ENCODE measurements at places on chromosomes 11 and 22.

DNA sequence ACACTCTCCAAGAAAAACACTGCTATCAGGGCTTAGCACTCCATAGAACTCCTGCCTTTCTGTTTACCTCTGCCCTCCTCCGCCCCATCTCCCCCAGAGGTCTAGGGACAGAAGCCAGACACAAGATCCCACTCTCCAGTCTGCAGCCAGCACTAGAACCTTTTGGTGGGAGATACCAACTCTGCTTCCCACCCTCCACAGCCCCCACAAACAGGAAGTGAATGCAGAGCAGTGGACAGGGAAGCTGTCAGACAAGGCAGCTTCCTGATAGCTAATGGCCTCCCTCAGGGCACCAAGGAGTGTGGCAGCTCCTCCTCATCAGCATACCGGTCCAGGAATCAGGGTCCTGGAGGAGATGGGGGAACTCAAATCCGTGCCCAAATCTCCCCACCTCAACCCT lies 5.1 kb downstream of the SCN4B start:
- DNase-seq, result no peak

GRCh38 chr11:73410627-73411026 lies 34.4 kb downstream of the RELT start:
- DNase-seq, result no peak

DNA sequence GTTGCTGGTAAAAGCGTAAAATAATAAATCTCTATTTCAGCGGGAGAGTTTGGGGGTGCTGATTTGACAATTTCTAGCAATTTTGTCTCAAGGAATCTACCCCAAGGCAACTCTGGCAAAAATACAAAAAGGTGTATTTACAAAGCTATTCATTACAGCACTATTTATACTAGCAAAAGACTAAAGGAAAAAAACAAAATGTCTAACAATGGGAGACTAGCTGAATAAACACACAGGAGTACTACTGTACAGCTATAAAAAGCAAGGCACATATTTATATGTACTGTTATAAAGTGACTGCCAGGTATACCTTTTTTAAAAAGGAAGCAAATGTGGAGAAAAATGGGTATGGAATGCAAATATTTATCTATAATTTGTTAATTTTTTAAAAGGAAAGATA lies 32.7 kb downstream of the SLC35F2 start:
- no peak for DNase-seq

GRCh38 chr22:36162127-36163034 lies 1.8 kb upstream of the APOL3 start:
- peak; percentile 91 for DNase-seq

DNA sequence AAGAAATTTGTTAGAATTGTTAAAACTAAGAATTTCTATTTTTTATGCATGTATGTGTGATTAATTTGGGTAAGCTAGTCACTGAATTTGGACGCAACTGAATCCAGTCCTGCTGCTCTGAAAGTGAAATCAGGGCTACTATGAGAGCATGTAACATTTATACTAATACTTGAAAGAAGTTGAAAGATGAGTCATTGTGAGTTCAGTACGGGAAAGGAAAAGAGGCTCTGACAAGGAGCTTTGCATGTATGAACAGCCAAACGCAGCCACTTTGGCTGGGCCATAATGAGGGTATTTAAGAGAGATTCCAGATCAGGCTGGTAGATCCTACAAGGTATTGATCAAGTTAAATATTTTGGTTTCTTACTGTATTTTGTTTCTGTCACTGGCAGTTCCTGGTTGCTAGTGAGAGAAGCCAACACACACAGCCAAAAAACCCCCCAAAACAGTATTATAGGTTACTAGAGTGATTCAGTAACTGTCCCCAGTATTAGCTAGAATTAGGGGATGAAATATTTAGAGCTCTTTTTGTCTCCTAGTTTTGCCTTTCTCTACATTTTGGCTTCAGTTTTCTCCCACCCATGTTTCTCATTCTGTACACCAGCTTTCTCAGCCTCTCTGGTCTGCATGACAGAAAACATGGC lies 14.1 kb downstream of the AASDHPPT start:
- DNase-seq, result no peak

GRCh38 chr11:120914601-120915000 lies 109.3 kb upstream of the TBCEL start:
- DNase-seq, result no peak

GRCh38 chr11:2092956-2093412 lies 46.2 kb downstream of the IGF2 start:
- DNase-seq, result peak; percentile 92

- no peak for DNase-seq
Observed at GRCh38 chr22:22396741-22397291, 111.7 kb downstream of the ZNF280B start.

DNA sequence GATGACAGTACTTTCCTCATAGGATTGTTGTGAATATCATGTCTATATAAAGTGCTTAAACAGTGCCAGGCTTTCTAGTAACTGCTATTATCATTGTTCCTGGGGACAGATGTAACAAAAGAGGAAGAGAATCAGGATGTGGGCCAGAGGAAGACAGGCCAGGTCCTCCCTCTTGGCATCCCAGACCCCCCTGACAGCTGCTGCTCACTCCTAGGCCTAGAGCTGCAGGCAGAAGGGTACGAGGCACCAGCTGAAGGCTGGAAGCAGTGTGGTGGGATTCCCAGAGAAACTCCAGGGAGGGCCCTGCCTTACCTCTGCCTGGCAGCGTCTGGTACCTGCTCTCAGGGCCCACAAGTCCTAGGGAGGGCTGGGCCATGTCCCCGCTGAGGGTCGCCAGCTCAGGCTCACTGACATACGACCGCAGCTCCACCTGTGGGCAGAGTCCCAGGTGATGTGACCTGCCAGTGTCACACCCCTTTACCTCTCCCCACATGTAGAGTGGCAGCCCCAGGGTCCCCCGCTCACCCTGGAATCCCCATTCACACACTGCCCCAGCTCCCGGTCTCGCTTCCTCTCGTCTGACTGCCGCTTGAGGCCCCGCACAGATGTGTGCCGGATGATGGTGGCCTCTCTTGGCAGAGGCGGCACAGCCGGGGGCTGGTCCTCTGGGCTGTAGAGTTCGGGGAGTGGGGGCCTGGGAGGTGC lies 52.2 kb downstream of the C11orf58 start:
- peak; percentile 65 for DNase-seq

DNA sequence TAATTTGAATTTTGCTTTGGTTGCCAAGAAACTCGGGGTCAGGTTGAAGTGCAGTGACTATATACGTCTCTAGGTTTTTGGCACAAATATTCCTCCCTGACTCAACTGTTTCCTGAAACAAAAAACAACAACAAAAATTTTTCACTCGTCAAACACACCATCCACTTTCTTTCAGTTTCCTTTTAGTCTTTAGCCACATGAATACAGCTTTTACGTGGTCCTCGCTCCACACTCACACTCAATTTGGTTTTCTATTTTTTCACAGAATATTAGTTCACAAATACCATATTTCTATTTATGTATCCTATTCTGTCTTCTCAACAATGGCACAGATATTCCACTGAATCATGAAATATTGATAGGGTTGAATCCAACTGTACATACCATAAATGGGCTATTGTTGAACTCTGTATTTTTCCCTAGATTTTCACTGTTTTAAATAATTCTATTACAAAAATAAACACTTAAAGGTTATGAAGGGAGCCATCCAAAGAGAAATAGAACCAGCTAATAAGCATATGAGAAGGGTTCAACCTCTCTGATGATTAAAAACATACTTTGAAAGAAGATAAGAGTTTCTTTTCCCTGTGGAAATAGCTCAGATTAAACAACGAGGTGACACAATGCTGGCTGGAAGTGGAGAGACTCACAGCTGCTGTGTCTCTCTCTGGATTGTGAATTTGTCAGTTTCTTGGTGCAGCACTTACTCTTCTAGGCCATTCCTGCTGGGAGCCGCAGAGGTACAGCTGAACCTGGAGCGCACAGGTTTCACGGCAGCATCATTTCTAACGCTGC lies 5.1 kb upstream of the FBLN1 start:
- DNase-seq, result no peak

DNA sequence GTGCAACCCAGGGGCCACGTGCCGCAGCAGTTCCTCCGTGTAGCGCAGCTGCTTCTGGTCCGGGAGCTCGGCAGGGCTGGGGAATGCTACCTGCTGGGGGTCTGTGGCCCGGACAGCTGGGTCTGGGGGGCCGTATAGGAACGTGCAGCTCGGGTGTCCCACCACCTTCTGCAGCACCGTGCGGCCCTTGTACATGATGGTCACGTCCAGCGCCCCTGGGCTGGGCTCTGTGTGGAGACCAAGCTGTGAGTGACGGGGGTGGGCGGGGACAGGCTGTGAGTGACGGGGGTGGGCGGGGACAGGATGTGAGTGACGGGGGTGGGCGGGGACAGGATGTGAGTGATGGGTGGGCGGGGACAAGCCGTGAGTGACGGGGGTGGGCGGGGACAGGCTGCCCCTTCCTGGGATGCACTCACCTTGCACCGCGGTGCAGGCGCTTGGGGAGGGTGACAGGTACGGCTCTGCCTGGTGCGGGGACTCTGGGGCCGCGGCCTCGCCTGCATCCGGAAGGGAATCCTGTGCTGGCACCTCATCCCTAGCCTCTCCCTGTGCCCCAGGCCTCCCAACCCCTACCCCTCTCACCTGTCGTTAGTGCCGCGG lies 2.3 kb downstream of the IRF7 start:
- peak; percentile 75 for DNase-seq
